ENCODE measurements at places on chromosomes 16 and 17.

DNA sequence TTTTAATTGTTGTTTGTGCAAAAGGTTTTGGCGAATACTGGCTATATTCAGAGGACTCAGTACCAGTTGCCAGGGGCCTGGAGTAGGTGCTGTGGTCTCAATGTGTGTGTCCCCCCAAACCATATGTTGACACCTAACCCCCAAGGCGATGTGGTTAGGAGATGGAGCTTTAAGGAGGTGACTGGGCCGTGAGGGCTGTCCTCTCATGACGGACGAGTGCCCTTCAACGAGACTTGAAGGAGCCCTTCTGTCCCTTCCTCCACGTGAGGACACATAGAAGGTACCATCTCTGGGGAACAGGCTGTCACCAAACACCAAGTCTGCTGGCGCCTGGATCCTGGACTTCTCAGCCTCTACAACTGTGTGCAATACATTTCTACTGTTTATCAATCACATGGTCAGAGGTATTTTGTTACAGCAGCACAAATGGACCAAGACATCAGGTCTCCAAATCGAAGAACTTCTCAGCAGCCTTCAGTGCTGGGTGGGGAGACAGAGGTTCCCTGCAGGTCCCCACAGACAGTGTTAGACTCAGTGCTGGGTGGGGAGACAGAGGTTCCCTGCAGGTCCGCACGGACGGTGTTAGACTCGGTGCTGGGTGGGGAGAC, 24.8 kb upstream of the METRNL start:
- DNase-seq: no peak

GRCh38 chr16:20660325-20660724, 37.2 kb downstream of the ACSM1 start:
- DNase-seq: no peak

GRCh38 chr17:79951361-79952264, 84.1 kb downstream of the TBC1D16 start:
- DNase-seq: no peak

DNA sequence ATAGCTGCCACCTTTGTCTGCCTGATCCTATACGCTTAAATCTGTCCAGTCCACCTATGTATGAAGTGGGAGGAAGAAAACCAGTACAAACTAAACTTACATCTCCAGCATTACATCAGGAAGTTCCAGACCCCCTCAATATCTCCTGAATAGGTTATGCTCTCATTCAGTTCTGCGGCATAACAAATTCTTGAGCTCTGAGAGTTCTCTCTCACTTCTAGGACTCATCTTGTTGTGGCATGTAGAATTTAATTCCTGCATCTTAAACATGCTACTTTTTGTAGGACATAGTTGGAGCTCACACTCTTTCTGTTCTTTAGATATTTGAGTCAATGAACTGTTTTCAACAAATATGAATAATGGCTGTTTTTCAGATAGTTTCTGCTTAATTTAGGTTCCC, 662.5 kb downstream of the CDH11 start:
- no peak for DNase-seq

- no peak for DNase-seq
Observed at GRCh38 chr17:81309140-81309858, 14.2 kb upstream of the SLC38A10 start.

DNA sequence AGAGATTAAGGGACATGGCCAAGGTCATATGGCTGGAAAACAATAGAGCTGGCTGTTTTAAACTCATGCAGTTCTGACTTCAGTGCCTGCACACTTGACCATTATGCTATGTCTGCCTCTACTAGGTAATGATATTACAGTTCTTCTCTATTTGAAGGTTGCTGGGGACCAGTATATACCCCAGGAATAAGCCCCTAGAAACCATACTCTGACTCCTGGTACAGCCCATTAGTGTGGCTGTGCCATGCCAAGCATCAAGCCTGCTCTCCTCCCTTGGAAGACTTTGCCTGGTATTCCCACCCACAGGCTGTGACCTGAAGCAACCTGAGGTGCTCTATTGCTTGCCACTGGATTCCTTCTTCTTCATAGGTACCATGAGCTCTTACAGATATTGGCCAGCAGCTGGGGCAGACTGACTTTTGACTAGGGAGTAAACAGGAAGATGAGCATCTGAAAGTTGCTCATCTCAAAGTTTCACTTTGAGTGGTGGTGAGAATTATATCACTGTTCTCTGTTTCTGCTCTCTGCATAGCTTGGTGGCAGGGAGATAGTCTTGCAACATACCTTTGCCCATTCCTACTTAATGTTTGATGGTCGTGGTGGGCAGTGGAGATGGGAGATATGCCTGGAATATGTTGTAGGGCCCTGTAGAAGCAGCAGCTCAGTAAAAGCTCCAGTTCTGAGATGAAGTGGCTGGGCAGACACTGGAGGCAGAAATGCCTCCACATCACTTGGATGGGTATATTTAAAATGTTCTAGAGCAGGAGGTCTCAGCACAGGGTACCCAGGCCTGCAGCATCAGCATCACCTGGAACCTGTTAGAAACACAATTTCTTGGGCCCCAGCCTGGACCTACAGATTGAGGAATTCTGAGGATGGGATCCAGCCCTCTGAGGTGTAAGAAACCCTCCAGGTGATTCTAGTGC, 274.7 kb downstream of the HS3ST4 start:
- DNase-seq: no peak

DNA sequence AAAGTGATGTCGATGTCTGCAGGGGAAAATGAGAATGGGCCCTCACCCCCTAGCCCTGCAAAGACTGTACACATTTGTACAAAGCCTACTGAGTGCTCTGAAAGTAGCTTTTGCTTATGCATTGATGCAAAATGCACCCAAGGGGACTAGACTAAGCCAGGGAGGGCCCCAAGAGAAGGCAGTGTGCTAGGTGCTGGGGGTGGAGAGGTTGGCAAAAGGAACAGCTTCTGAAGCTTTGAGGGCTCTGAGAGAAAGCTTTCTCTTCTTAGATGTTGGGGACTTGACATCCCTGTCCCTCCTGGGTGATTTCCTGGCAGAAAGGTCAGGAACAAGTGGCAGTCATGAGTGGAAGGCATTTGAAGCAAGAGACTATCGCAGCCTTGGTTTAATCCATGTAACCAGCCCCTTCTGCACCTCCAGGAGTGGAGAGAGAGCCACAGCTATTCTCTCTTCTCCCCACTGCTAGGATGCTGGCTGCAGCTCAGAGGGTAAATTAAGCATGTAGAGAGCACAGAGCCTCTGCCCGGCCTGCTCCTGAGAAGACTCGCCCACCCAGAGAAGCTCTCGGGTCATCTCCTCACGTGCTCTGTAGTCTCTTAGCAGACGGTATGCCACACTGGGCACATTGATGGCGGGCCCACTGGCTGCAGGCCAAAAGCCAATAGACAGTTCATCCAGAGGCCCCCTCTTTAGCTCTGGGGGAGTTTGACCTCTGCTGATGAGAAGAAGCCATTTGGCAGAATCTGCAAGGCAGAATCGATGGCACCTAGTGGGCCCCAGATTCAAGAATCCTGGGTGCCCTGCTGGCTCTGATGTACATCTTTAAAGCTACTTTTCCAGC, 221.4 kb downstream of the MSI2 start:
- no peak for DNase-seq

DNA sequence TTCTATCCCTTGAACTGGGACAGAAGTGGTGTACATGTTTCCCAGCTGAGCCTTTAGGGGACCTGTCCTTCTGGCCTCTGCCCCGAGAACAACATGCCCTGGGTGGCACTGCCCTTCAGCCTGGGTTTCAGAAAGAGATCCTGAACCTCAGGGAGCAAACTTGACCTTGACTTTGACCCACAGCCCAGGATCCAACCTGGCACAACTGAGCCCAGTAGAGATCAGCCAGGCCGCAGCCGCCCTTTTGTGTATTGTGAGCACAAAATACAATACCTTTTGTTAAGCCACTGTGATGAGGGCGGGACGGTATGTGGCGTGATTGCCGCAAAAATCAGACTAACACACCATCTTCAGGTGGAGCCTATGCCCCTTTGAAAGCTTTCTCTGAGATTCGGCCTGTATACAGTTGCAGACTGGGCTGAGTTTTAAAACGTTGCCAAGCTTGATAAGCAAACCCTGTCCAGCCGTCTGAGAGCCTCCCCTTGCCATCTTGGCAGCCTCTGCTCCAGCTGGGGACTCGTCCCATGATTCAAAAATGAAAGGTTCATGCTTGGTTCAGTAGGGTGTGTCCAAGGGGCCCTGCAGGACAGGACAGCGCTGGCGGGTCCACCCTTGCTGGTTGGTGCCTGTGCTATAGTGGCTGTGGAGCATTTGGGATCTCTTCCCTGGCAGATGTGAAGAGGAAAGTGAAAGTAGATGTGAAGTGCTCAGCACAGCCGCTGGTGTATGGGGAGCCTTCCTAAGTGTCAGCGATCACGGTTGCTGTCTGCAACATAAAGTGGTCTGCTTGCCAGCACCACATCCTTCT, 40.3 kb downstream of the FOXL1 start:
- DNase-seq: no peak

DNA sequence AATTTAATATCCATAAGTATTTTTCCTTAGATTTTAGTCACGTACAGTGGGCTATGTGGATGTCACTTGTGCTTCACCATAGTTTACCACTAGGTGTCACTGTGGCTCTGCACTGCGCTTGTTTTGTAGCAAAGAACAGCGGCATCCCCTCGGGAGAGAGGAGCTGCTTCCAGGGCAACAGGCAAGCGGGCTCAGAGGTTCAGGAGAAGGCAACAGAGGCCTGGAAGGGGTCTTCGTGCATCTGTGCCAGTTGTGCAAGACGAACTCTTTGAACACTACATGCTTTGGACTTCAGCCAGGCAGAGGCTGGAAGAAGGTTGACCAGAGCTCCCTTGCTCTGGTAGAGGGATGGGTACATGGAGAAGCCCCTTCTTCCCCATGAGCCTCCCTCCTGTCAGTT, 20.6 kb downstream of the CYB561 start:
- peak; percentile 71 for DNase-seq

GRCh38 chr17:7944326-7944725, 12.3 kb downstream of the CNTROB start:
- DNase-seq: no peak

- no peak for DNase-seq
Observed at GRCh38 chr17:13690806-13691205, 89.1 kb upstream of the HS3ST3A1 start.

DNA sequence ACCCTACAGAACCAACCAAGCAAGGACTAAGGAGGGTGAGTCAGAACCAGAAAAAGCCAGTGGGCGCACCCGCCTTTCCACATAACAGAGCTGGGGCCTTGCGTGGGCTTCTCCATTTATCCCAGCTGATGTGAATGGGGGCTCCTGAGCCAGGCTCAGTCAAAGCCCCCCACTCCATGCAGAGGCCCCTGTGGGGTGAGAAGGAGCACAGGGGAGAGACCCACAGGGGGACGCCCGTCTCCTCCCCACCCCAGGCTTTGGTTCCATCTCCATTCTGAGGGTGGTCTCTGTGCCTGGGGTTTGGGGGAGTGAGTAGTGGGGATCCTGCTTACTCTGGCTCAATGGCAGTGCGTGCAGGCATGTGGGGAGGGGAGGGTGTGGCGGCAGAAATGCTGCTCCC, 210.1 kb upstream of the TNRC6C start:
- no peak for DNase-seq

DNA sequence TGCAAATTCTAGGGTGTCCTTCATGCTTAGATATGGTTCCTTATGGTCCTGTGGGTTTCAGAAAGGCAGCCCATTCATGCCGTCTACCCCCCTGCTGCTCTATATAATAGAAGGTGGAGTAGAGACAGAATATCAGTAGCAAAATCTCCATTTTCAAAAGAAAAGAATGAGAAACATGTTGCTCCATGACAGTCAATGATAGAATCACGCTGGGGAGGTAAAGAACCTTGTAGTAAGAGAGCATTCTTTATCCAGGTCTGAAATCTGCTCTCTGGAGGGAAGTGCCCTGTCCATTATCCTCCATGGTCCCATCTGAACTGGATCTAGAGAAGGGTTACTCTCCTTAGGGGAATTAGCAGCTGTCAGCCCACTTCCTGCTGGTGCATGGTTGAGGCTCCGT, 272.8 kb downstream of the WWOX start:
- no peak for DNase-seq

DNA sequence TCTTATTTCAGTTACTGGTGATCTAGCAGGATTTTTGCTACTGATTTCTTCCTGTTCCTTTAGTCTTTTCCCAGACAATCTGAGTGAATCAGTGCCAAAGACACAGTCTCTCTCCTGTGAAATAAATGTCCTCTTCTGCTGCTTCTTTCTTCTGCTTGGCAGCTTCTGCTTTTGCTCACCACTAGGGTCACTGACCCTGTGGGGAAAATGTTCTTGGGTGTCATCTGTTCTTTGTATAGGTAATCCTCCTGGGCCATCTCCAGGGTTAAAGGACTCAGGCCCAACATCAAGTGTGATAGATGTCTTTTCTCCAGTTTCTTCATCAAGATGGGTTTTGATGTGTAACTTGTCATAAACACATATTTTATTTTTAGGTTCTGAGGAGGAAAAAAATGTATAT, 5.2 kb downstream of the PALB2 start:
- no peak for DNase-seq

DNA sequence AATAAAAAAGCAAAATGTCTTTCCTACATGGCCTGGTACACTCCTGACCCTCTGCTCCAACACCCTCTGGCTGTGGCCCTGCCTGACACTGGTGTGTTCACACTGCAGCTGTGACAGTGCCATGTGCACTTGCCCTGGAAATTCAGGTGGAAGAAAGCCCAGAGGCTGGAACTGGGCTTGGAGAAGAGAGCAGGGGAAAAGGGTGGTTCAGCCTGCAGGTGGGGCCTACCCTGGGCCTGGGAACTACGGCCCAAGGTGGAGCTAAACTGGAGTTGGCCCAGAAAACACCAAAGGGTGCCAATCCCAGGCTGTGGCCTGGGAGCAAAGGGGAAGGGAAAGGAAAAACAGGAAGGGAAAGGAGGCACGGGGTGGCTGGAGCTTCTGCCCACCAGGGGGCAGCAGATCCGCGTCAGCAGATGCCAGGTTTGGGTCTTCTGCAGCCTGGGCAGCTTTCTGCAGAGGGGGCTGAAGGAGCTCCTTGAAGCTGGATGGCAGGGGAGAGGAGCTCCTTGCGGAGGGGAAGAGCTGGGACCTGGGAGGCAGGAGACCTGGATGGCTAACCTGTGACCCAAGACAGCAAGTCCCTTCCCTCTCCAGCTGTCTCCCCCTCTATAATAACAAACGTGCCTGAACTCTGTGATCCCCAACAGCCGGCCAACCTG, 15.4 kb upstream of the CTCF start:
- no peak for DNase-seq

- no peak for DNase-seq
Observed at GRCh38 chr16:8941718-8942344, 21.9 kb downstream of the USP7 start.

GRCh38 chr16:50830698-50831097, 88.8 kb downstream of the CYLD start:
- DNase-seq: no peak

Measured in NCI-H446 (cell line).